ENCODE measurements at places on chromosomes 5 and 9.

DNA sequence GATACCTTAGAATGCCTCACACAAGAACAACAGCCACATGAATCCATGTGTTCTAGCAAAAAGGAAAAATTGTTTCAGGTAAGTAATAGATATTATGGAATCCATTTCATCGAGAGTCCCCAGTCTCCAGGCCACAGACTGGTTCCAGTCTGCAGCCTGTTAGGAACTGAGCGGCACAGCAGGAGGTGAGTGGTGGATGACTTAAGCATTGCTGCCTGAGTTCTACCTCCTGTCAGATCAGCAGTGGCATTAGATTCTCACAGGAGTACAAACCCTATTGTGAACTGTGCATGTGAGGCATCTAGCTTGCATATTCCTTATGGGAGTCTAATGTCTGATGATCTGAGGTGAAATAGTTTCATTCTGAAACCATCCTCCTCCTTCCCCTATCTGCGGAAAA, 207.0 kb downstream of the CSNK1G3 start:
- no peak for DNase-seq

- no peak for DNase-seq
Measured at GRCh38 chr5:68176802-68177479, 38.6 kb upstream of the PIK3R1 start.

DNA sequence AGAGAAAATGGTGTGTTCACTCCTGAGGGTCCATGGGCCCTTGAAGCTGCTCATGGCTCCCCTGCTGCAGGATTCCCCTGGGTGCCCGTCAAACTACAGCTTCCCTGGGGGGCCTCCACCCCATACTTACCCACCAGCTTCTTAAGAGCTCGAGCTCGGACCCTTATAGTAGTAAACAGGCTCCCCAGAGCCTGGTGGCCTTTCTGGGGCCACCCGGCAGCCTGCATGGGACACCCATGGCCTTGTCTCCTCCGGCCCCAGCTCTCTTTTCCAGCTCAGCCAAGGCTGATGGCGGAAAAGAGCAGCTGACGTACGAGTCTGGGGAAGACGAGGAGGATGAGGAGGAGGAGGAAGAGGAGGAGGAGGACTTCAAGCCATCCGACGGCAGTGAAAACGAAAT, 4.2 kb upstream of the CEL start:
- no peak for DNase-seq

- no peak for DNase-seq
Measured at GRCh38 chr5:32217886-32218396, 43.8 kb upstream of the GOLPH3 start.

GRCh38 chr9:133125941-133126696, 5.1 kb upstream of the RALGDS start:
- DNase-seq: peak; percentile 63

DNA sequence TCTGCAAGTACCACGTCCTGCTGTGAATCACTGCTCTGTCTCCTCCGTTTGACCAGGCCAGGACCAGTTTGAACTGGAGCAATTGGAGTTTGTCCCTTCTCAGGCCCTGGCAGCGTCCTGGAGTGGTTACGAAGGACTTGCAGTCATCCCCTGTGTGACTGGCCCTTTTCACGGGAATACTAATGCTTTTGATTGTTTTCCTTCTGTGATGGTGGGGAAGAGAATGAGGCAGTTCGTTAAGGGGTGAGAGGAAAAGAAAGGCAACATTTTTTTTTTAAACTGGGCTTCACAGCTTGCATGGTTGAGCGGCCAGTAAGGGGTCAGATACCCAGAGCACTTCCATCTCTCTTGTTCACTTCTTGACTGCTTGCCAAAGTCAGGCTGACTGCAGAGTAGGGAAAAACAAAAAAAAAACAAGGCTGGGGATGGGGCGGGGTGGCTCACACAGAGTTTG, 153.5 kb upstream of the STK32A start:
- DNase-seq: no peak
